Bone marrow (tissue), 2 donors: ENCODE measurements at places on chromosomes 6 and 20.

- DNase-seq: no peak
These were observed 9.5 kb upstream of the MYLK2 start for GRCh38 chr20:31809661-31810060.

- no peak for DNase-seq
These were observed 489.6 kb downstream of the MMUT start for GRCh38 chr6:48973491-48973890.

DNA sequence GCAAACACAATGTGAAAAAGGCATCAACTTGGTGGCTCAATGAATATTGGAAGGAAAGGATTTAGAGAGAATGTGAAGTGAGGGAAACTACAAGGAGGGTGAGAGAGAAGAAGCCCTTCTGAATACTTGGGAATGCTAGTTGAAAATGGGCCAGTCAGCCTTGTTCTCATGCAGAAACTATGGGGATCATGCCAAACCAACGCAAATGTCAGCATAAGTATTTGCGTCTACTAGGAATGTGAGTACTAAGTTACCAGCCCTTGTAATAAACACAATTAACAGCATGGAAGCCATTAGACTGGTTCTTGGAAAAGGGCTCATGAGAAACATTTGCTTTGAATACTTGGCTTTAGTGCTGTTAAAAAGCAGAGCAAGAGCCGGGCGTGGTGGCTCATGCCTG lies 54.9 kb upstream of the AIG1 start:
- no peak for DNase-seq

DNA sequence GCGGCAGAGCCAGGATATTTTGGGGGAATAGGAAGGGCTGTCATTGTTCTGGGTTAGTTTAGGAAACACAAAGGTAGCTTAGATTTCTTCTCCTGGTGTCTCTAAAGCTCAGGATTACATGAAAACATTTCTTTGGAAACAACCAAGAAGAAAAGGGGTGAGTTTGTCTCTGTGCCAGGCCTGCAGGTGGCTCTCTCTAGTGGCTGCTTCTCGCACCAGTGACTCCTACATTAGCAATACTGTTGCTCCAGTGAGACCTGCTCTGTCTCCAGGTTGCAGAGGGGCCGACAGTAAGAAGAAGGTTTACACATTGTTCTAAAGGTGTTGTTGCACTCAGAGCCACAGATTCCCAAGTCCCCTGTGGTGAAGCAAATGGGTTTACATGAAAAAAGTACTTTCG lies 104.6 kb upstream of the GLP1R start:
- no peak for DNase-seq

- no peak for DNase-seq
These were observed 123.3 kb downstream of the INSM1 start for GRCh38 chr20:20491110-20491783.
